Right lung (tissue), 10 donors: ENCODE measurements at places on chromosomes 13 and 19.

GRCh38 chr19:11598103-11598483 lies 810 bp downstream of the ZNF627 start:
- no peak for DNase-seq

DNA sequence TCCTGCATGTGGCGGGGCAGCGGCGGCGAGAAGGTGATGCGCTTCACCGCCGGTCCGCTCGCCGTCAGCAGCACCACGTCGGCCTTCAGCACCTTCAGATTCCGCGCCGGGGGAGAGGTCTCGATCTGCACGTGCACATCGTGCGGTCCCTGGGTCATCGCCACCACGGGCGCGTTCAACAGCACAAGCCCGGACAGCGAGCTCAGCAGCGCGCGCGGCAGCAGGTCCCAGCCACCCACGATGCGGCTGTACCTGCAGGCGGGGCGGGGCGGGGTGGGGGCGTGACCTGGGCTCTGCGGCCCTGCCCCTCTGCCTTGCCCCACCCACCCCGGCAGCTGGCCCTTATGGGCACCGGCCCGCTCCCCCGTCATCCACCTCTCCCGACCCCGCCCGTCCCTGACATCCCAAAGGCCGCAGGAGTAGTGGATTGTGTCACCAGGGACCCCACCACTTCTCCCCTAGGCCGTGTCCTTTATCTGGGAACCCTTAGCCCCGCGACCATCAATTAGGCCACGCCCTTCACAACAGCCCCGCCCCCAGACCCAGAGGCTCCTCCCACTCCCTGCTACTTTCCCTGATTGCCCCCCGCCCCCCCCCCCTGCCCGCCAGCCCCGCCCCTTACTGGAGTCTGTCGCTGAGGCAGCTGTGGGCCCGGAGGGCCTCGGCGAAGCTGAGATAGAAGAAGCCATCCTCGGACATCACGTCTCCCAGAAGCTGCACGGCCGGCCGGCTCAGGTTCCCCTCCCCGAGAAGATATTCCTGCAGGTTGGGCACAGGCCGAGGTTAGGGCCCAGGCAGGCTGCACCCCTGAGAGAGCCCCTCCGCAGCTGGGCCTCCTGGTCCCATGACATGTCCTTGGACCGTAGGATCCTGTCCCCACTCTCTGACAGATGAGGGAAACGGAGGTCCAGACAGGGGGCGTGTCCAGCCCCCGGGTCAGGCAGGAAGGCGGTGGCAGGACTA lies 6.1 kb downstream of the IL4I1 start:
- DNase-seq: no peak

DNA sequence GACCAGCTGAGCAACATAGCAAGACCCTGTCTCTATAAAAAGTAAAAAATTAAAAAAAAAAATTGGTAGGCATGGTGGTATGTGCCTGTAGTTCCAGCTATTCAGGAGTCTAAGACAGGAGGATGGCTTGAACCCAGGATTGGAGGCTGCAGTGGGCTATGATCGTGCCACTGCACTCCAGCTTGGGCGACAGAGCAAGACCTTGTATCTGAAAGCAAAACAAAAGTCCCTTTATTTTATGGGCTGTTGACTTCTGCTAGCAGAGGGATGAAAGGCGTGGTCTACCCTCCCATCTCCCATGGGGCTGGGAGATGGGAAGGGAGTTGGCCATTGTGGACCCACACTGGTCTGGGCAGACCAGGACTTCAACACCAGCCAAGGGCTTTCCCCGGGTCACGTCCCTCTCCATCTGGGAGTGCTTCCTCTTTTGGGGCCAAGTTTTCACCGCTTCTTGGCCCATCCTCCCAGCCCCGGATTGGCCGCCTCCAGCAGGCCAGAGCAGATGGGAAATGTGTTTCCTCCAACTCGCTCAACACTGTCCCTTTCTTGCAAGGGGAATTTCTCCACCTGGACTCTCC lies 2.2 kb upstream of the TNFSF9 start:
- DNase-seq: no peak

DNA sequence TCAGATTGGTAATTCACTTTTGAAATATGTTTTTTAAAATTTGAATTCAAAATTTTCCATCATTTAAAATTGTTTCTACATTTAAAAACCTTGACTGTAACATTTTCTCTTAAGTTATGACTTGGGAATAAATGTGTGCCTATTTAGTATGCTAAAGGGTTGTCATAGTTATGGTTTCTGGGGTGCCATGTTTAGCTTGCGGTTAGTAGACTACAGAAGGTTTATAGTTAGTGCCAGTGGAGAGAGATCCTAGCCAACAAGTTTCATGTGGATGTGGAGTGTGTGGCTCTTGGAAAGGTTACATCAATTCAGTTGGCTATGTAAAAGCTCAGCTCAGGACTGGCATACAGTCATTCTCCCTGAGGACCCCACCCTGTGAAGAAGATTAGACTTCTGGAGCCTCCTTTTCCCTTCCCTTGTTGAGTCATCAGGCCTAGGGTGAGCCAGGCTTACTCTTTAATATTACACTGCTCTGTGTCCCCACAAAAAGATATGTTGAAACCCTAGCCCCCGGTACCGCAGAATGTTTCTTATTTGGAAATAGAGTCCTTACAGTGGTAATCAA lies 20.4 kb downstream of the LMO7 start:
- no peak for DNase-seq

- DNase-seq: no peak
These were observed 518 bp downstream of the FLT3LG start for GRCh38 chr19:49474542-49474924.
